Stimulated activated CD4-positive, alpha-beta T cell treated with anti-CD3 and anti-CD28 coated beads, Interleukin-2, amount 100 ng/mL, for 48 hours (primary cell): ENCODE measurements at places on chromosomes 5 and 9.

DNA sequence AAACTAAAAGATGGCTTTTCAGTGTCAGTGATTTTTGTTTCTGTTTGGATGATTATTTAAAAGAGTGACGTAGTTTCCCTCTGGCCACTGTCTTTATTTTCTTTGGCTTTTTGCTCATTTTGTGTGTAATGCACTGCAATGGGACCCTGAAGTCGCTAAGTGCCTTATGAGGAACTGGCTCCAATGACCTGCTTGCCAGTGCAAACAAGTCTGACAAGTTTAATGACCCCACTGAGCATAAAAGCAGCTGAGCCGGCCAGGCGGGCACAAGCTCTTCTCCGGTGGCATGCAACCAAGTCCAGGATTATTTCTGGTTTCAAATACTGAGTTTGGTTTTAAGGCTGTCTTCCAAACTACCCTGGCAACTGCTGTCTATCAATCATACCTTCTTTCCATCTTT is 15.6 kb upstream of the GNA14 start:
- DNase-seq = no peak

DNA sequence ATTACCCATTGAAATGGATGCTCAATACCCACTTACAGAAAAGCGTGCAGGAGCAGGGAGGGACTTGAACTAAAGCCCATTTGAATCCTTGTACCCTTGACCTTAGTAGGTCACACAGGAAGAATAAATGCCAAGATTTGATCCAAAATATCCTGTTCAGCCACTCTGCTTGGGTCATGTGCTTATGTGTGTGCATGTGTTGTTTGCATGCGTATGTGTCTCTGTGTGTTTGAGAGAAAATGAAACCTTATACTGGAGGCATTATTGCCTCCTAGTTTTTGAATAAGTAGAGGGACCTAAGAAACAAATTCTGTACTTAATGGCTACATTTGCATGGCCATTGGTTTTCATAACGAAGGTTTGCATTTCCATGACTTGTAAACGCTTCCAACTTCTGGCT is 63.4 kb upstream of the TRIM32 start:
- no peak for DNase-seq

GRCh38 chr9:86697213-86697612 is 250.1 kb downstream of the GAS1 start:
- DNase-seq = no peak

DNA sequence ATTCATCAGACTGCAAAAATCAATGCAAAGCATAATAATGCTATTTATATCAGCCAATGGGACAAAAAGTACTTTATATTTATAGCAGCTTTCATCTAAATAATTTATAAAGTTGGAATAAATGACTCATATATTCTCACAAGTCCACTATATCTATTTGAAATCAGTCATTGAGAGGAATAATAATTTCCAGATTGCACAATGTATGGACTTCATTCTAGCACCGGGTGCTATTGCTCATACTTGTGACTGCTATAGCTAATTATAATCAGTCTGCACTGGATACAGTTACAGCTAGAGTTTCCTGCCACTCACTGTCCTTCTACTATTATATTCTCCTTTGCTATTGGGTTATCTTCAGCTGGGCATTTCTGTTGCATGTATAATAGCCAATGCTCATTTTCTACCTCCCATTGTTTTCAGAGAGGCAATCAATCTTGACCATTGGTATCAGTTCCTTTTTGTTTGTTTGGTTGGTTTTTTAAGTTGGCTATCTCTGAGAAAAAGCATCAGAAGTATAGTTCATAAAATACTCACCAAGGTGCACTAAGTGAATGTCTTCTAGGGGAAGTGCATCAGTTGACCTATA is 1.9 kb downstream of the CDH18 start:
- no peak for DNase-seq

- DNase-seq = no peak
Measured at GRCh38 chr9:84304166-84304565, 36.4 kb downstream of the SLC28A3 start.

GRCh38 chr5:144156767-144157171 is 13.7 kb downstream of the YIPF5 start:
- no peak for DNase-seq

- DNase-seq = no peak
Measured at GRCh38 chr5:114362197-114362976, 517 bp downstream of the KCNN2 start.

DNA sequence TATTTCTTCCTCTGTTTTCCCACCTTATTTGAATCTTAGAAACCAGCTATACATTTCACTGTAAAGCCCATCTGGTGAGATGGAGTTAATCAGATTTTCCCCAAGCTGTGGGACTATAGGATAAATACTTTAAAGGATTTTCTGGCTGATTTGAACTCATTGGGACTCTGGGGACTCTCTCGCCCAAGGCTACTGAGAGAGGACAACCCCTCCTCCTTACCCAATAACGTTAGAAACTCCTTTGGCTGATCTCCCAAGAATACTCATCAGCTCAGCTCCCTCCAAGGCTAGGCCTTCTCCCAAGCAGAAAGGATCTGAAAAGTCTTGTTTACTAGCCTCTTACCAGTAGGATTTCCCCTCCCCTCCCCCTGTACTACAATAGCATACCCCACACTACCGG is 1.5 kb upstream of the GLRA1 start:
- DNase-seq = no peak

DNA sequence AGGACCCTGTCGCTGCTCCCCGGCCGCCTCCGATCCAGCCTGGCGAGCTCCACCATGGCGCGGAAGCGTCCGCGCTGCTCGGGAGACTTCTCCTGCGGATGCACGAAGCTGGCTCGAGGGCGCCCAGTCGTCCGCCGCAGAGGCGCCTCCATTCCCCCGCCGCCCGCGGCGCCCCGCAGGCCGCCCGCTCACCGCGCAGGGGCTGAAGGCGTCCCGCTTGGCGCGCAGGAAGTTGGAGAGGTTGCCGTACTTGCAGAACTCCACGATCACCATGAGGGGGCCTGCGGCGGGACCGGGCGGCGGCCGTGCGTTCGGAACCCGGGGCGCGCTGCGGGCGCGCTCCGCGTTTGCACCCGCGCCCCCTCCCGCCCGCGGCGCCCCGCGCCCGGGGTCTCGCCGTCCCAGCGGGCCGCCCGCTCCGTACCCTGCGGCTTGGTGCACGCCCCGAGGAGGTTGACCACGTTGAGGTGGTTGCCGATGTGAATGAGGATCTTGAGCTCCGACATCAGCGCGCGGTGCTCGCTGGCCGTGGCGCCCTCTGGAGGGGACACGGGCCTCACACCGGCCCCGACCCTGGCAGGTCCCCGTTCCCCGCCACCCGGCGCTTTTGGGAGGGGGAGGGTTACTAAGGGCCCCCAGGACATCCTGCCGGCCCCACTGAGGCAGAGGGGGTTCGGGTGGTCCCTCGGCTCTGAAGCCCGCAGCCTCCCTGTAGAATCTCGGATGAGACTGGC is 27.7 kb upstream of the SCGB3A1 start:
- peak; percentile 24 for DNase-seq

DNA sequence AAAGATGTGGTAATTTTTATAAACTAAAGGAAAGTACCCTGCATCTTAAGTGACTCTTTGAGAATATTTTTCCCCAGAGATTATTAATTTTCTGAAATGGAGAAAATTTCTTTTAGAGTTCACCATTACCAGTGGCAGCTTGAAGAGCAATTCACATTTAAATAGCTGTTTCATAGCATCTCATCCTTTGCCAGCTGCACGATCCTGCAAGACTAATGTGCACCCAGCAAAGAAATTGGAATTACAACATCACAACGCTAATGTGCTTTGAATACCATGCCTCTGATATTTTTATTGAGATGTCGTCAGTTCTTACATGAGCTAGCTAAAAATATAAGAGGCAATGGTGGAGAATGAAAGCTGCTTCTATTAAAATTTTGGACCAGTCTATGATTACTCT is 423.5 kb downstream of the TAF11L14 start:
- no peak for DNase-seq

- DNase-seq = no peak
Measured at GRCh38 chr5:102865171-102865509, 110.0 kb downstream of the PAM start.

DNA sequence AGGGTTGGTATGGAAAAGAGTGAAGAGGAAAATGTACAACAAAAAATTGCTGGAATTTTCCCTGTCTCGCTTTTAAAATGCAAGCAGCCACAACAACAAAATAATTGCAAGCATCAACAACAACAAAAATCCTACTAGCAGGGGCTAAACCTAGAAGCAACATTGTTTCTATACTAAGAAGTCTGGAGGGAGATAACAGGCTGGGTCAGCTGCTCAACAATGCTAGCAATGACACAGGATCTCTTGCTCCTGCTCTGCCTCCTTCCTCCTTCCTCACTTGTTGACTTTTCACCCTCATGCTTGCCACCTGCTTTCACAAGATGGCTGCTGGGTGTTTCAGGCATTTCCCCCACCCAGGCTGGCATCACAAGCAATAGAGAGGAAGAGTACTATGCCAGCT is 7.6 kb upstream of the AOPEP start:
- no peak for DNase-seq

GRCh38 chr9:77794985-77795384 is 146.9 kb upstream of the GNA14 start:
- no peak for DNase-seq

- DNase-seq = no peak
Measured at GRCh38 chr5:1164696-1165630, 36.4 kb upstream of the SLC6A19 start.

DNA sequence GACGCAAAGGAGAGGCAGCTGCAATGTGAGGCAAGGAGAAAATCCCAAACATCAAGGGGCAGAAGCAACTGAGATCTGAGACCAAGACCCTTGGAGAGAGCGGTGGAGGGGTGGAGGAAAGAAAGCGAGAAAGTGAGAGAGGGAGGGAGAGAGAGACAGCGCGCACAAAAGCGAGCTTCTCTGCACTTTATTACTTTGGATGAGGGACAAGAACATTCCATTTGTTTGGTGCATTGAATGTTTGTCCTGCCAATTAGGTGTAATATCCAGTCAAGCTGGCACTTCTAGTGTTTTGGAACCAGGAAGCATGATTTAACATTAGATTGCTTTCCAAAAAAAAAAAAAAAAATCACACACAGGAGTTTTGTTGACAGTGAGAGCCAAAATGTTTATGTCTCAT is 1.4 kb downstream of the CAST start:
- DNase-seq = no peak

DNA sequence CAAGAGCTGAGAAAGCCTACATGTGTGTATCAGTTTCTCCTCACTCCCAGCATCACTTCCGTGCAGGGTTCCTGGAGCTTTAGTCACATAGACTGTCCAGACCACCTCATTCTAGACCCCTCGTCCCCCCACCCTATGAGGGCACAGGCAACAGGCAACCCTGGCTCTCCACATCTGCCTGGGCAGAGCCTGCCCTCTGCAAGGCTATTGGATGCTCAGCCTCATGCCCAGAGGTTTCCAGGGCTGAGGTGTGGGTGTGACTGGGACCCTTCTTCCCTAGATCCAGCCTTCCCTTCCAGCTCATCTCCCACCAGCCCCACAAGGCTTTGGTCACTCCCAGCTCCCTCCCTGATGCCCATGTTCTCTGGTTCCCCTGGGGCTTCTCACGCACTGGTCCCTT is 161.4 kb downstream of the PAX5 start:
- no peak for DNase-seq

GRCh38 chr5:93941897-93942296 is 200.5 kb upstream of the POU5F2 start:
- no peak for DNase-seq

GRCh38 chr5:54180630-54181031 is 129.7 kb downstream of the ARL15 start:
- no peak for DNase-seq

DNA sequence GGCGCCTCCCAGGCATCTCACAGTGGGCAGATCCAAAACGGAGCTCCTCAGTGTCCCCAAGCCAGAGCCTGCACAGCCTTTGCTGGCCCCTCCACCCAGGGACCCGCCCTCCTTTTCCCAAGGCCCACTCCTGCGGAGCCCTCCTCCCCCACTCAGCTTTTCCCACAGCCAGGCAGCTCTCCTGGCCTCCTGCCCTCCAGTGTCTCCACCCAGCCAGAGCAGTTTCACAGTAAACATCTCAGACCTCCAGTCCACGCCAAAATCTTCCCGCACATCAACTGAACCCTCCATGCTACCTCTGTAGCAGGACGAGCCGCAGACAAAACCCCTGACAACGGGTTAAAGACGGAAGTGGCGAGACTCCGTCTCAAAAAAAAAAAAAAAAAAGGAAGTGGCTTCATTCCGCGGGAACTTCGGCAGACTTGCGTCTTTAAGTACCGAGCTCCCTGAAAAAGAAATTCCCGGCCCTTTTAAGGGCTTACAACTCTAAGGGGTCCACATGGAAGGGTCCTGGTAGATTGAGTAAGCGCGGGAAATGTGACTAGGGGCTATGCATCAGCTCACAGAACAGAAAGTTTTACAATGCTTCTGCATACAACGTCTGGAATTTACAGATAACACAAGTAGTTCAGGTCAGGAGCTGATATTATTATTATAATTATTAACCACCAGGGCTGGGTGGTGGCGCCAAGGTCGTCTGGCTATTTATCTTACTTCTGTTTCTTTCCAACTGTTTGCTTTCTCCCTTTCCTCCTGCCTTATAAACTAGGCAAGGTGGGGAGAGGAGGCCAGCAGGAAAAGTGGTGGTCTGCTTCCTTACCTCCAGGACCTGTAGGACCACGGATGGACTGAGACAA is 11.4 kb upstream of the GRIN1 start:
- DNase-seq = no peak

DNA sequence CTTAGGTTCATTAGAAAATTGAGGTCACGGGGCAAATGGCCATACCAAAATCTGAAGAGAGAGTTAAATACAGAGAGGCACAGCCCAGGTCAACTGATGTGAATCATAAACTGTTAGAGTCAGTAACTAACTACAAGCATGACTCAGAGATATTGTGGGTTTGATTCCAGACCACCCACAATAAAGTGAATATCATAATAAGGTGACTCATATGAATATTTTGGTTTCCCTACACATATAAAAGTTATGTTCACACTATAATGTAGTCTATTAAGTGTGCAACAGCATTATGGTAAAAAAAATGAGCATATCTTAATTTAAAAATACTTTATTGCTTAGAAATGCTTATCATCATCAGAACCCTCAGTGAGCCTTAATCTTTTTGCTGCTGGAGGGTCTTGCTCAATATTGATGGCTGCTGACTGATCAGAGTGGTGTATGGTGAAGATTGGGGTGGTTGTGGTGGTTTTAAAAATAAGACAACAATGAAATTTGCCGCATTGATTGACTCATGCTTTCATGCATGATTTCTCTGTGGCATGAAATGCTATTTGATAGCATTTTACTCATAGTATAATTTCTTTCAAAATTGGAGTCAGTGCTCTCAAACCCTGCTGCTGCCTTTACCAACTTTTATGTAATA is 53.1 kb upstream of the EDIL3 start:
- DNase-seq = no peak

- no peak for DNase-seq
Measured at GRCh38 chr9:107438211-107439031, 51.1 kb downstream of the KLF4 start.

GRCh38 chr5:1176473-1177391 is 24.7 kb upstream of the SLC6A19 start:
- DNase-seq = no peak
